Stimulated activated CD4-positive, alpha-beta T cell treated with anti-CD3 and anti-CD28 coated beads, Interleukin-2, amount 100 ng/mL, for 48 hours (primary cell): ENCODE measurements at places on chromosomes 16 and 17.
A peak's percentile ranks its signal among the peaks of the same experiment; 100 is the strongest.

GRCh38 chr16:12000032-12000431, 23.5 kb downstream of the SNX29 start:
- DNase-seq = no peak

- DNase-seq = no peak
Measured at GRCh38 chr17:51618476-51618875, 358.1 kb downstream of the UTP18 start.

- DNase-seq = no peak
Measured at GRCh38 chr16:56944954-56945839, 13.3 kb downstream of the HERPUD1 start.

GRCh38 chr16:87507351-87508069, 14.7 kb upstream of the ZCCHC14 start:
- no peak for DNase-seq

- DNase-seq = no peak
Measured at GRCh38 chr16:24717411-24717810, 12.0 kb upstream of the TNRC6A start.

DNA sequence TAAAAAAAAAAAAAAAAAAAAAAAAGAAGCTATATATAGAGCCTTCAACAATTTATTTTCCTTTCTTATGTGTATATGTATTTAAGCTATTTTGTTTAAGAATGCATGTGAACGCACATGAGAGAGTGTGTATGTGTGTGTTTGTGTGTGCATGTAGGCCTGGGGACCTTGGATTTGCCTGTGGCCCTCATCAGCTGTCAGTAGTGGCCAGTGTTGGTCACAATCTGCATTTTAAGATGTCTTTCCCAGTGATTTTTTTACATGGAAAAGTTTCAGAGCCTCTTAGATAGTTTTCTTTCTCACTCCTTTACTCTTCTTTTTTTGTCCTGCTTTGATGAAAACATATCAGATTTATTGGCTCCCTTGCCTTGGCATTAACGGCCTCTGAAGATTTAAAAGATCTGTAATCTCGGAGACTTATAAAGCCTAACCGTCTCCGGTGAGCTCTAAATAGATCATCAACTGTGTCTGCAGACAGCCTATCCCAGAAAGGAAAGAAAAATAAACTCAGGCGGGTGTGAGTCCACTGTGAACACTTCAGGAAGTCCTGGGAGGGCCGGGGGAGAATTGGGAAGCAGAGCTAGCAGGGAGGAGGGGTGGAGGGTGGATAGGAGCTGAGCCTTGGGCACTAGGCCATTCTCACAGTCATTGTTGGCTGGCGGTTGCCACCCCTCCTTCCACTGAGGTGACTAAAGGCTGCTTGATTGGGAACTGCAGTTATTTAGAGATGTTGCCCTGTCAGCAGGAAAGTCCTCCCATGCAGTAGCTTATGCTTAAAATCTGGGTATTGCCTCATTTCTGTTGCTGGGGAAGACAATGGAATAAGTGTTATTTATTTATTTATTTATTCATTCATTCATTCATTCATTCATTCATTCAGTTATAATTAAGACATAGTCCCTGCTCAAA, 86.8 kb downstream of the WWP2 start:
- DNase-seq = no peak

- no peak for DNase-seq
Measured at GRCh38 chr17:59346341-59346740, 14.9 kb downstream of the YPEL2 start.

DNA sequence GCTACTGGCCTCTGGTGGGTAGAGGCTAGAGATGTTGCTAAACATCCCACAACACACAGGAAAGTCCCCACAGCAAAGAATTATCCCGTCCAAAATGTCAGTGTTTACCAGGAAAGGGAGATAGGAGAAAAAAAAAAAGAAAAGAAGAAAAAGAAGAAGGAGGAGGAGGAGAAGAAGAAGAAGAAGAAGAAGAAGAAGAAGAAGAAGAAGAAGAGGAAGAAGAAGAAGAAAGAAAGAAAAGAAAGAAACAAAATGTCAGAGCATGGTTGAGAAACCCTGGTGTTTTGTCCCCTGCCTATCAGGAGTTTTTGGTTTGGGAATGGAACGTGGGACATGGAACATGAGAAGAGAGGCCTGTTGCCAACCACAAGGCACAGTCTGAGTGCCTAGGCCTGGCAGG, 2.4 kb downstream of the TMEM95 start:
- DNase-seq = no peak

DNA sequence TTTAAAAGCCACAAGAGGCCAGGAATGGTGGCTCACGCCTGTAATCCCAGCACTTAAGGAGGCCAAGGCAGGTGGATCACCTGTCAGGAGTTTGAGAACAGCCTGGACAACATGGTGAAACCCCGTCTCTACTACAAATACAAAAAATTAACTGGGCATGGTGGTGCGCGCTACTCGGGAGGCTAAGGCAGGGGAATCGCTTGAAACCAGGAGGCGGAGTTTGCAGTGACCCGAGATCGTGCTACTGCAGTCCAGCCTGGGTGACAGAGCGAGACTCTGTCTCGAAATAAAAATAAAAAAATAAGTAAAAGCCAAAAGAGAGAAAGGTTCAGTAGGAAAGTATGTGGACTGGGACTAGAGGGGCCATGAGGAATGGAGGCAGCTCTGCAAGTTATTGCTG, 13.1 kb upstream of the ITGAL start:
- DNase-seq = no peak

GRCh38 chr17:7883781-7884386, 4.7 kb upstream of the CHD3 start:
- DNase-seq = peak; percentile 21

- DNase-seq = no peak
Measured at GRCh38 chr17:33218698-33219601, 74.1 kb downstream of the ASIC2 start.

- DNase-seq = no peak
Measured at GRCh38 chr16:71406724-71407123, 35.1 kb downstream of the TLE7 start.

DNA sequence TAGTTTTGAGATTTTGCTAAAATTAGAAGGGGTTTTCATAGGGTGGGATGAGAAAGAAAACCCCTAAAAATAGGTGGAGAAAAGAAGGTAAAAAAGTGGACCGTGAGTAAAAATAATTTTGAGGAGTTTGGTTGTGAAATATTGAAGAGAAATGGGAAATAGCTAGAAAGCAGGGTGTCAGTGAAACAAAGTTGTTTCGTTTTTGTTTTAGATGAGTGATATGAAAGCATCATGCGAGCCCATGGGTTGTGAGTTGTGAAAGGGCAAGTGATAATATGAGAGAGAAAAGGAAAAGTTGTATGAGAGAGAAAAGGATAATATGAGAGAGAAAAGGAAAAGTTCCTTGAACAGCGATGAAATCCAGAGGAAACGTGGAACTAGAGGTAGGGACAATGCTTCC, 7.3 kb upstream of the SMIM36 start:
- no peak for DNase-seq
